ENCODE measurements at places on chromosomes 7 and 10.
A peak's percentile ranks its signal among the peaks of the same experiment; 100 is the strongest.

DNA sequence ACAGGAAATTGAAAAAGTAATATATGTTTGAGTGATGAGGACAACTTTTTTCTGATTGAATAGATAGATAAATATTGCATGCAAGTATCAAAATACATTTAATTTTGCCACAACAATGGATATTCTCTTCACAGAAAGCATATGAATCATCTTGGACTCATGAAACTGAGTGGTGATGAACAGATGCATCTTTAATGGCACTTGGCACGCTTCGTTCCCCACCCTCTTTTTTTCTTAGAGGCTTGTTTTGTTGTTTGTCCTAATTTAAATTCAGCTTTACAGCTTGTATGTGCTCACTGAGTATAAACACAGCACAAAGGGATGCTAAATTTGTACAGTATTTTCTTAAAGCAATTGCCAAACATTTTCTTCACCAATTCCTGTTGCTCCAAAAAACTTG, 145.0 kb upstream of the YAE1 start:
- DNase-seq: no peak

- peak; percentile 55 for DNase-seq
Observed at GRCh38 chr7:102024769-102025391, 207.5 kb downstream of the CUX1 start.

GRCh38 chr7:44045226-44046014, 918 bp downstream of the DBNL start:
- DNase-seq: no peak

GRCh38 chr10:61795551-61795950, 105.9 kb upstream of the ARID5B start:
- DNase-seq: no peak

DNA sequence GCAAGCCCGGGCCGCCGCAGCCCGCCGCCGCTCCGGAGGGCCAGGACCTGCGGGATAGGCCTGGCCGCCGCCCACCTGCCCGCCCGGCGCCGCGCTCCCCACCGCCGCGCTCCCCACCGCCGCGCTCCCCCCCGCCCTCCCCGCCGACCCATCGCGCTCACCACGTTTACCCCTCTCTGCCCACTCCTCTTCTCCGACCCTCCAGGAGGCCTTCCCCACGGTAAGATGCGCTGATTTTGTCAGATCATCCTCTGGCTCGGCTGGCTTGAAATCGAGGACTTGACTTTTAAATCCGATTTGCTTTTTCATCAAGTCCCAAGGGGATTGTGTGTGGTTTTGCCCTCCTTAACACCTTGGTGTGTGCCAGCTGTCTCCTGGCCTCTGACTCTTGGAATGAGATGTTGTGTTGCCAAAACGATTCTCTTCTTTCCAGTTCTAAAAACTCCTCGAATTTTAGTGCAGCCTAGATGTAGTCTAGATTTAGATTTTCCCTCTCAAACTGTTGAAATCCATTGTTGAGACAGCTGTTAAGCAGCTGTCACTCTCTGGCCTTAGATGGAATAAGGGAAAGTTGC, 738 bp downstream of the POM121 start:
- no peak for DNase-seq

DNA sequence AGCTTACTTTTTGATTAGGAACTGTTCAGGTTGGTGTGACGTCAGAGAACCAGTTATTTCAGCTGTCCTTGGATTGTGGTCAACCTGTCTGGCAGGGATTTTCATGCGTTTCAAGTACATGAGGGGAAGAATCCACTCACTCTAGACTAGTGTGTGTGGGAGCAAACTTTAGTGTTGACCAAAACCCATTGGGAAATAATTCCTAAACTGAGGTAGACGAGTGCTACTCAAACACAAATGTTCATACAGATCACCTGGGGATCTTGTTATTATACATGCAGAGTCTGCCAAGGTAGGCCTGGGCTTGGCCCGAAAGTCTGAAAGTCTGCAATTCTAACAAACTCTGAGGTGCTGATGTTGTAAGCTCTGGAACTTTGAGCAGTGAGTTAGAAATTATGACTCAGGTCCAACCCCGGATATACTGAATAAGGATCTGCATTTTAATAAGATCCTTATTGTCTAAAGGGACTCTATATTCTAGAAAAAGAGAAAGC, 111.1 kb upstream of the CREB5 start:
- DNase-seq: peak; percentile 37

- no peak for DNase-seq
Observed at GRCh38 chr7:7527047-7527446, 8.6 kb downstream of the COL28A1 start.

DNA sequence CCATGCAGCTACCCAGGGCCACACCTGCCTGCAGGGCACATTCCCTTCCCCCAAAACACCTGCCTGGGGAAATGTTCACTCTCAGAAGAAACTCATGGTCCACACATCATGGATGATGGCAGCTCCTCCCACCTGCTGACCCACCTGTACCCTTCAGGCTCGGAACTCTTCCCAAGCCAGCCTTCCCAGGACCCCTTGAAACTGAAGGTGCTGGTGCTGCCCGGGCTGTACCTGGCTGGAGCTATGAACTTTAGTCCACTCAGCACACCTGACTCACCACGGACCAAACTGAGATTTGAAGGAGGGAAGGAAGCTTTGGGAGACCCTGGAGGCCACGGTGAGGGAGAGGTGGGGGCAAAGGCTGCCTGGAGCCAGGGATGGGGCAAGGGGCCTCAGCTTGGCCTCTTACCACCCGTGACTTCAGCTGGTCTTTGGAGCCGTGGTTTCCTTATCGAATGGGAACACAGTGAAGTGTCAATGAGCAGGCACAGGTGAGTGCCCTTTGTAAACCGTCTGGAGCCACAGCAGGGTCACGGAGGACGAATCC, 30.1 kb upstream of the INPP5A start:
- no peak for DNase-seq

GRCh38 chr10:118565301-118566075, 30.0 kb downstream of the PRLHR start:
- no peak for DNase-seq

GRCh38 chr10:27744802-27745731, 552 bp downstream of the MKX start:
- no peak for DNase-seq

GRCh38 chr10:111211706-111212105, 134.9 kb downstream of the ADRA2A start:
- no peak for DNase-seq

DNA sequence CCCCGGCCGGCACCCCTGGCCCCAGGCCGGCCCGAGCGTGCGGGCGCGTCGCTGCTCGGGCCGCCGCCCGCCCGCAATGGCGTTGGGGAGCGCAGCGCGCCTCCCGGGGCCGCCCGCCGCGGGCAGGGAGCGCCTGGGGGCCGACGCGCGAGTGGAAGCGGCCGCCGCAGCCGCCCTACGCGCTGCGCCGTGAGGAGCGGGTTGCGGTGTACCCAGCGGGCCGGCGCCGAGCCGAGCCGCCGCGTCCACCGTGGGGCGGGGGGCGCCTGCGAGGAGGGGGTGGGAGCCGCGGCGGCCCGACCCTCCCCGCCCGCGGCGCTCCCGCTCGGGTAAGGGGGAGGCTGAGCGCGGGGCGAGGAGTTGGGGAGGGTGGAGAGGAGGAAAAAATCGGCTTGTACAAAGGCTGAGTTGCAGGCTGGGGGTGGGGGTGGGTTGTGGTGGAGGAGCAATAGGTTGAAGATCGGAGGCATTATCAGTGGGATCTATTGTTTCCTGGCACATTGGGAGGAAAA, 473 bp downstream of the PPP1R9A start:
- DNase-seq: no peak
